ENCODE measurements at places on chromosomes 7 and 10.
A peak's percentile ranks its signal among the peaks of the same experiment; 100 is the strongest.

DNA sequence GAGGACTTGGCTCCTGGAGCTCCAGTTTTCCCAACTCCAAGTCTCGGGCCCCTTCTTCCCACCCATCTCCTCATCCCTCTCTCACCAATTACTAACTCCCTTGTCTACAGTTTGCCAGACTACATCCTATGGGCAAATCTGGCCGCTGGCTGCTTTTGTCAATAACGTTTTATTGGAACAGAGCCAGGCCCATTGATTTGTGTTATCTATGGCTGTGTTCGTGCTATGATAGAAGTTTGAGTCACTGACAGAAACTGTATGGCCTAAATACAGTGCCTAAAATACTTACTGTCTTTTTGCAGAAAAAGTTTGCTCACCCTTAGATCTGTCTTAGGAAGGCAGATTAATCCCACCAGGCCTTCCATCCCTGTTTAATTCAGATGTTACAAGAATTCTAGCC lies 71.3 kb downstream of the PIP4K2A start:
- no peak for DNase-seq

GRCh38 chr7:84077336-84077735 lies 117.3 kb downstream of the SEMA3A start:
- DNase-seq, result no peak

DNA sequence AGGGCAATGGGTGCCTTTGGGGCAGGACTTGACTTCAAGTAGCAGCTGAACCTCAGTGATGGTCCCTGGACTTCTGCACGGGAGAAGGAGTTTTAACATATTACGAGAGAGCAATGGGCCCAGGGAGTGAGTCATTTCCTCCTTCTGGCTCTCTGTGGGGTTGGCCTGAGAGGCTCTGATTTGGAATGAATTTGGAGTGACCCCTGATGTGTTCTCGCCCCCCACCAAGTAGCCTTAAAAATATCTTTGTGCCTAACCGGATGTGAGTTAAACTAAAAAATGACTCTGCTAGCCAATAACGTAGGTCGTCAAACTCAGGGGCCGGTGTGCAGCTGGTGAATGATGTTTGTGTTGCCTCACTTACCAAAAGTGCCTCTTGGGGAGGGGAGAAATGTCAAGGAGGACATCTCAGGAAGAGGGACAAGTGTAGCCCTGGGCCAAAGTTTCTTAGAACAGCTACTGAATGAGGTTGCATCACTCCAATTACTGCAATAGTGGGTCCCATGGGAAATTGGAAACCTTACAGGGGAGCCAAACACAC lies 656.6 kb downstream of the INHBA start:
- no peak for DNase-seq

GRCh38 chr7:22442187-22442881 lies 57.7 kb downstream of the STEAP1B start:
- DNase-seq, result no peak

GRCh38 chr7:29454899-29455451 lies 108.7 kb upstream of the PRR15 start:
- DNase-seq, result no peak

GRCh38 chr7:142345811-142346210 lies 88.0 kb upstream of the PRSS58 start:
- no peak for DNase-seq

GRCh38 chr7:99679400-99680191 lies at the start of gene CYP3A5:
Gene CYP3A5, minus strand, starts transcription at chr7:99679996. Its CDS starts 100 bp downstream, at chr7:99679896.
- peak; percentile 64 for DNase-seq

- DNase-seq, result no peak
These were observed 27.8 kb upstream of the ELMO1 start for GRCh38 chr7:37476428-37476827.

DNA sequence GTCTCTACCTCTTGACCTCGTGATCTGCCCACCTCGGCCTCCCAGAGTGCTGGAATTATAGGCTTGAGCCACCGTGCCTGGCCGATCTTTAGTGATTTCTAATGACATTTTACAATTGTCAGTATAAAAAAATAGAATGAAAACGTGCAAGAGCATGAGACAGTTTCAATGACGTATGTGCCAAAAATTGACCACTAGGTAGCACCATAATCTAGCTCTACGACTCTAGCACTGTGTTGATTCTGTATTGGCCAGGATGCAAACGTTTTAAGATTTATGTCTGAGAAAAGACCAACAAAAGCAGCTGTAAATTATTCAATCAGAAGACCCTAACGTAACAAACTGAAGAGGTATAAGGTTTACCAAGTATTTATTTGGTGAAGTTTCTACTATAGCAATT lies 25.4 kb upstream of the EXOC6 start:
- DNase-seq, result no peak

DNA sequence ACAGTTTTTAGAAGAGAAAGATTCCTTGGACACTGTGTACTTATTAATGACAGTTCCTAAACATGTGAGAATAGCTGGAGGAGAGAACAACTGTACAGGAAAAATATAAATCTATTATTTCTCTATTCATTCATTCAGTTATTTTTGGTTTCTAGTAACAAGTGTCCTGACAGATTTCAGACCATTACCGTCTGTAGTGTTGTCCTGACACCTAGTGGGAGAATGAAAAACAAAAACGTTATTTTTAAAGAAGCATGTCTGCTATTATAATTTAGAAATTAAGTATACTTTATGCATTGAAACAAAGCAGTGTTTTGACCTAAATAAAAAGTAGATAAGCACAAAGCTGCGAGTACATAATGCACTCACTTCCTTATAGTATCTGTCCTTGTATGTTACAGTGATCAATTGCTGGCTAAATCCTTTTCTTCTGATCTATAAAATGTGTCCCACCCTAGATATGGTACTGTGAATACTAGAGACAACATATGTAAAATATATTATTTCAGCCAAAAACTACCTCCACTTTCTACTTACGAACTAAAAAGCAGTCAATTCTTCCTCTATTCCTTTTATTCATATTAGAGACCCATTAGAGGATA lies 575.6 kb downstream of the ARL4A start:
- DNase-seq, result no peak

- no peak for DNase-seq
These were observed 19.2 kb downstream of the ABCB4 start for GRCh38 chr7:87456247-87456646.

- DNase-seq, result no peak
These were observed 5.0 kb downstream of the MXI1 start for GRCh38 chr10:110212119-110213006.

GRCh38 chr7:39644170-39644569 lies 20.8 kb downstream of the RALA start:
- no peak for DNase-seq

DNA sequence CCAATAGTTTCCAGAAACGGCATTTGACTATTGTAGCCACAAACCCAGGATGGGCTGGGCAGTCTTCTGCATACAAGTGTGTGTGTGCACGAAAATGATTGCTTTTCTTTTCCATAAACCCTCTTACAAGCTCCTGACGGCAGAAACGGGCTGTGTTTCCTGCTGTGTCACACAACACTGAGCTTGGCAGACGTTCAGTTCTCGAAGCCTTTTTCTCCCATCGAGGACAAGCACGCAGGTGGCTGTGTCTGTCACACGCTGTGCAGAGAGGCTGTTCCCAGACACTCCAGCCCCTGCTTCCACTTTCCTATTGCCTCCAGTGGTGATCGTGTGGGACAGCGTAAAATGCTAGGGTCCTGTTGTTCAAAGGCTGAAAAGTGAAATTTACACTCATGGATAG lies 32.1 kb downstream of the RBAK start:
- peak; percentile 34 for DNase-seq

DNA sequence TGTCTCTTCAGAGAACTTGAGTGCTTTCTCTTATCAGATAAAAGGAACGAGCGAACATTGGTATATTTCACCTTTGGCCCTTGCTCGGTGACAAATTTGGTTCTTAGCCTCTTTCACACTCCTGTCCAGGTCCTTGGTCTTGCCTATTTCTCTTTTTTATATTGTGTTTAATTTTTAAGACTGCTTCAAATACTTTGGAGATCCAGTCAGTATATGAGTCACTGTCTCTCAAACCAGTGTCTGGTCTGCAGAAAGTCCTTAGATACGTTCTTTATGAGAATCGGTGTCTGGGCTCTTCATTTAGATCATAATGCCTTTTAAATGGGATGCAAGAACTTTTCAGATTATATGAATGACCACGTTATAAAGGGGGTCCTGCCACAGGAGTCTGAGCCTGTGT lies 55.0 kb downstream of the PIK3AP1 start:
- no peak for DNase-seq

GRCh38 chr7:151150388-151150787 lies 17.1 kb downstream of the GBX1 start:
- DNase-seq, result no peak

DNA sequence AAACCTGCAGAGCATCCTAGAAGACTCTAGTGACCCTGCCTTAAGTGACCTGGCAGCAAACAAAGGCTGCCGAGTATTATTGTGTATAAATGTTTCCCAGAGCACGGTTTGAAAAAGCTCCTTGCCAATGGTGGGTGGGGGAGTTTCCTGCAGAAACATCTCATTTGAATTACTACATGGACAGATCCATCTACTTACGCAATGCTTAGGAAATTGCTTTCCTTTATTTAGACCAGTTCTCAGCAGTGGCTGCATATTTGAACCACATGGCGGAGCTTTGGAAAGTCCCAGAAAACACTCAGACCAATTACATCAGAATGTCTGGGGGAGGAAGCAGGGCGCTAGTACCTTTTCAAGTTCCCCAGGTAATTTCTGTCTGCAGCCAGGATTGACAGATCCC lies 560.9 kb downstream of the SDK1 start:
- peak; percentile 72 for DNase-seq

DNA sequence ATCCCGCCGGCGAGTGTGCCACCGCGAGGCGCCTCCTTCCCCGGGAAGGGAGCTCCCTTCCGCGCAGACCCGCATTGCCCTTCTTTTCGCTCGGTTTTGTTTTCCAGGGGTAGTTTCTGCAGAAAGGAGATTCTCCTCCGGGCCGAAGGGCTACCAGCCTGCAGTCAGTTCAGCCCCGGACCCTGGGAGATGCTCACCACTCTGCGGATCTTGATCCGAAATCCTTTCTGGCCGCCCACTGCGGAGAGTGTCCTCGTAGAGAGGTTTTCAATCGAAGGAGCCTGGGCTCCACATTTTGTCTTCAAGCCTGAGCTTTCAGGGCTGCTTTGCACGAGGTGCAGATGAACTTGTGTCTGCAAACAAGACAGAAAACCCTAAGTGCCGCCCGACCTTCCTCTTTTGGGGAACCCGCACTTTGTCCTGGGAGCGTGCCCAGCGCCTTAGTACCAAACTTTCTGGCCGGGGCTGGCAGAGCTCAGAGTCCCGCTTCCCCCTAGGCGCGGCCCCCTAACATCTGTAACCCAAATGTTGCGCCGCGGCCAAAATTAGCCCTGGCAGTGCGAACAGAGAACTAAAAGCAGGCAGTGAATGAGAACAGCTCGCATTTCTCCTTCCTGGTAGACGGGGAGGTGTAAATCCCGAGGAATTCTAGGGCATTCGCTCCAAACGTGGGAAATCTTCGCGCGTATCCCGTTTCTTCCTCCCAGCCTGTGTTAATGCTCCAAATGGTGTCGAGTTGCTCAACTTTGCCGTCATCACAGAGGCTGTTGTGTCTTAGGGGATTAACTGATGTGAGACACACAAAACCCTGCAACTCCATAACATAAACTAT lies 6.7 kb upstream of the EN2 start:
- DNase-seq, result peak; percentile 49

GRCh38 chr10:72243822-72244437 lies 27.9 kb upstream of the ASCC1 start:
- peak; percentile 82 for DNase-seq

- DNase-seq, result no peak
These were observed 119.3 kb downstream of the HDAC9 start for GRCh38 chr7:18614841-18615240.

DNA sequence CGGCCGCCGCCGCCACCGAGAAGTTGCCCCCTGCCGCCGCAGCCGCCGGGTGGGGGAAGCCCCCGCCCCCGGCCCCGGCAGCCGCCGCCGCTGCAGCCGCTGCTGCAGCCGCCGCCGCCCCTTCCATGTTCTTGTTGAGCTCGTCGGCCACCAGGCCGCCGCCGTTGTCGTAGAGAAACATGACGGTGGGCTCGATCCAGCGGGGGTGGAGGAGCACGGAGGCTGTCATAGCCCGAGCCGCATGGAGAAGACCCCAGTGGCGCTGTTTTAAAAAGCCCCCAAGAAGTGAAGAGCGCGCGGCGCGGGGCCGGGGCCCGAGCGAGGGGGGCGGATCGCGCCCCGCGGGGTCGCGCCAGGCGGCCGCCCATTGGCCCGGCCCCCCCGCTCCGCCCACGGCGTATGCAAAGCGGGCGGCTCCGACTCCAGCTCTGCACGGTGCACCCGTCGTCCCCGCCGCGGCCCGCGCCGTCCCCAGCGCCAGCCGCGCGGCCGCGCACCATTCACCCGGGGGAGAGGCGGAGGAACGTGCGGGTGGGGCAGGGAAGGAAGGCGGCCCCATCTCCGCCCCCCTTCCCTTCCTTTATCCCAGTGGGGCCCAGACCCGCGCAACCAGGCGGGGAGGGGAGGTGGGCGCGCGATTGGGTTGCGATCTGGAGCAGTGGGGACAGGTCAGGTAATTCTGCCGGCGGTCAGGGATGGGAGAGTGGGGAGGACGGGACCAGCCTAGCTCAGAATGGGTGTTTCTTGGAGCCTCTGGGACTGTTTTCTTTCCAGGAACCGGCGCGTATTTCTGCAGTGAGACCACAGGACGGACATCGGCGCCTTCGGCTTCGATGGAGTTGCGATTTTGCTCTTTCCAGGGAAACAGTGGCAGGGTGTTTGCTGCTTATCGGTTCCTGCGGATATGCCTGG lies at the start of gene HOXA13:
HOXA13 (minus strand) TSS at position 243 of the 912 bp plus-strand sequence; CDS start at position 229, 14 bp downstream.
- DNase-seq, result peak; percentile 74

DNA sequence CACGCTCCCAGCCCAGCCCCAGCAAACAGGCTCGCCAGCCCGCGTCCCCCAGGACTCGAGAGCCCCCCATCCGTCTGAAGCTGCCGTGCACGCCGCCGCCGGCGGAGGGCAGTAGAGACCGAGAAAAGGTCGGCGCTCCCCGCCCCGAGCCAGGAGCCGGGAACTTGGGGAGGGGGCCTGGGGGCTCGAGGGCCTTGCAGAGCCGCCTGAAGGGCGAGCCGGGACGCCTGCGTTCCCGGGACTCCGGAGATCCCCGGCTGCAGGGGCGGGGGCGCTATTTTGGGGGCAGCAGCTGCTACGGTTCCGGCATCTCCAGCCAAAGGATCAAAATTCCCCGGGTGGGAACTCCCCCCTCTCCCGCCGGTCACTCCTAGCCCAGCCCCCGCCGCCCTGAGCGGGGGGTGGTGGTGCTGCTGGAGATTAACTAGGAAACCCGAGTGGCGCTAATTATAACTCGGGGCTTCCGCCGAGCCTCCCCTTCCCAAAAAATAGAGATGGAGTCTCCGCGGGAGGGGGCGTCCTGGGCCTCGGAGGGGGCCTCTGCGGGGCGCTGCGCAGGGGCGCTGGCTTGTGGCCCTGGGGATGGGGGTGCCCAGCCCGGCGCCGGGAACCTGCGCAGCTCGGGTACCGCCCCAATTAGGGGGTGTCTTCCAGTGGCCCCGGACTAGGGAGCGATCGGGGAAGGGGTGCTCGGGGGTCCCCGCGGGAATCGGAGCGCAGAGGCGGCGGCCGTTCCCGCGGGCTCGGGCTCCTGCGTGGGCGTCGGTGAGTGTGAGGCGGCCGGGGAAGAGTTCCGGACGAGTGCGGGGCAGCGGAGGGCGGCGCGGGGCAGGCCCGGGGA lies 608 bp downstream of the ACHE start:
- DNase-seq, result peak; percentile 82

Data from right hindlimb (tissue), 1 donor.